ENCODE measurements at places on chromosomes 7 and 10.

GRCh38 chr7:130365511-130366441 is 14.5 kb upstream of the CPA1 start:
- peak; percentile 99 for DNase-seq

- no peak for DNase-seq
These were observed 19.2 kb downstream of the TECPR1 start for GRCh38 chr7:98232799-98233198.

DNA sequence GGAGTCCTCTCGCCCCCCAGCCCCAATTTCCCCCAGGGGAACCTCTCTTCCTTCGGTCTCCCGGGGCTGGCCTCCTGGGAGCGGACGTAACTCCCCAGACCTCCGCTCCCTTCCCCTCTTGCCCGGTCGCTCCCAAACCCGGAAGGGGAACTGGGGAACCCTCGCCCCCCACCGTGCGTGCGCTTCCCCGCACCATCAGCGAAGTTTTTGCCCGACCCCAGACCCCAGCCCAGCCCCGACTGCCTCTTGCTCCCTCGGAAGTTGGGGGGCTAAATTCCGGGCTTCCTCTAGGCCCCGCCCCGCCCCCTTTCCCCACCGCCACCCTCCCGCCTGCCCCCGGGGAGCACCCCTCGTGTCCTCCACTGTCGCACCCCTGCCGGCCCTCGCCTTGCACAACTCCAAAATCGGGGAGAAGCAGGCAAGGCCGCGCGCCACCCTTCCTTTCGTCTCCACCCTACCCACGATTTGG is 436 bp downstream of the GNB2 start:
- peak; percentile 43 for DNase-seq

DNA sequence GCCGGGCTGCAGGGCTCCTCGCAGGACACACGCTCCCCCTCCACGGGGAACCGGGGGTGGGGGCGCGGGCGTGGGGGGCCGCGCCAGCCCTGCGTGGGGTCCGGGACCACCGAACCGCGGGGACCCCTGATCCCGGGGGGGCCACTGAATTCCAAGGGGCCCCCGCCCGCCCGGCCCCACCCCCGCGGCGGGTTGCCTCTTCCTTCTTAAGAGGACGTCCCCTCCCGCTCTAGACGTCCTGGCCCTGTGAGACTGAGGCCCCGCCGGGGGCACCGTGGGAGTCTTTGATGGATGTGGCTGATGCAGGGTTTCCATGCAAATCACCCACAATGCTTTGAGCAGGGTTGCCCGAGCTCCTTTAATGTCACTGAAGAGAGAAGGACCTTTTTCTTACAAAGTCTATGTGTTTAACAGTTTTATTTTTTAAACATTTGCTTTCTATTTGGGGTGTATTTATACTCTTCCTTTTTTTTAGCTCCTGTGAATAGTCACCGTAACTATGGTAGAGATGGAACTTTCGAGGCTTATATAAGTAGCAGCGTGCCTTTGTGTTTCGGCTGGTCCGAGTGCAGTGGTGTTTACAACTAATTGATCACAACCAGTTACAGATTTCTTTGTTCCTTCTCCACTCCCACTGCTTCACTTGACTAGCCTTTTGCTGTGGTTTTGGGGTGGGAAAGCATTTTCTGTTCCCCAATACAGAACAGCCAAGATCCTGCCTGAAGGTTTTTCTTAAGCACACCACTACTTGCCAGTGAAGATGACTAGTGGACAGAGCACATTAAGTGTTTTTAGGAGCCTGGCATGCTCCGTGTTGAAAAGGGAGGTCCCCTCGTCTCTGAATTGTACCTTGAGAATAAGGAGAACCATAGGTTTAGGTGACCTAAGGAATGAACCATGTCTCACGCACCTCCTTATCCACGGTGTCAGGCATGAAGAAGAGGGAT is 44.8 kb downstream of the PDIA4 start:
- DNase-seq: peak; percentile 90

GRCh38 chr7:42372479-42372878 is 135.5 kb upstream of the GLI3 start:
- DNase-seq: no peak
